ENCODE measurements at places on chromosomes 3 and 15.

GRCh38 chr3:61136191-61136590 lies 115.1 kb downstream of the FHIT start:
- DNase-seq = no peak

- DNase-seq = no peak
These were observed 244.5 kb downstream of the CACNA2D3 start for GRCh38 chr3:54366839-54367238.

DNA sequence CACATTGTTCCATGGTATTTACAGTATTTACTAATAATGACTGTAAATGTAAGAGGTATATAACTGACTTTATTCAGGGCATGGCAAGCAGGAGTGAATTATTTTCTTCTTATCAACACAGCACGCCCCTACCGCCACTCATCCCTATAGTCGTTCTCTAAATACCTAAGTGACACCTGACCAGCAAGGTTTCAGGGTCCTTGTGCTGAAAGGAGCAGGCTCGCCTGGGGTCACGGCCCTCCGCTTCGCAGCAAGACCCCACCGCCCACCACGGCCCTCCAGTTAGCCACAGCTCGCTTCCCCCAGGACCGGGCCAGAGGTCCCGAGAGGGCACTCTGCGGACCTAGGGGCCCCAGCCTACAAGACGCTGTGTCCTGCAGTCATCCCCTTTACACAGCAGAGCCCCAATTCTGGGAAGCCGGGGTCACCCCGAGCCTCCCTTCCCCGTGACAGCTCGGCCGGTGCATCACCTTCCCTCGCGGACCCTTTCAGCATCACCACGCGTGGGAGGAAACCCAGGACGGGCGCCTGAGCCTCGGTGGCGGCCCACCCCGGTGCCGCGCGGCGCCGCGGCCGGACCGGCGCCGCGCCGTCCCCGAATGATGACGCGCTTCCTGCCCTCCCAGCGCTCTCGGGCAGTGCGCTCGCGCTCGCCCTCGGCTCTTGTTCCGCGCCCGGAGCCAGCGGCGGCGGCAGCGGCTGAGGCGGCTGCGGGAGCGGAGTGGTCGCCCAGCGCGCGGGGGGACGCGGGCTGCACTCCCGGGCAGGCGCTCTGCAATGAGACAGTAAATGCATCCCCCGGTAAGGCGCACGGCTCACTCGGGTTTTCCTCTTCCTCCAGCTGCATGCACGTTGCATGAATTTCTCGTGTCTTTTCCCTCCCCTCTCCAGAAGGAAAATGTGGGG lies 225.1 kb upstream of the C2CD4B start:
- DNase-seq = peak; percentile 71

- peak; percentile 35 for DNase-seq
These were observed 639 bp downstream of the MKRN3 start for GRCh38 chr15:23566071-23566554.

GRCh38 chr3:35537265-35537664 lies 102.1 kb upstream of the ARPP21 start:
- DNase-seq = peak; percentile 18

- no peak for DNase-seq
These were observed 230.8 kb upstream of the ZNF717 start for GRCh38 chr3:76016111-76016510.

DNA sequence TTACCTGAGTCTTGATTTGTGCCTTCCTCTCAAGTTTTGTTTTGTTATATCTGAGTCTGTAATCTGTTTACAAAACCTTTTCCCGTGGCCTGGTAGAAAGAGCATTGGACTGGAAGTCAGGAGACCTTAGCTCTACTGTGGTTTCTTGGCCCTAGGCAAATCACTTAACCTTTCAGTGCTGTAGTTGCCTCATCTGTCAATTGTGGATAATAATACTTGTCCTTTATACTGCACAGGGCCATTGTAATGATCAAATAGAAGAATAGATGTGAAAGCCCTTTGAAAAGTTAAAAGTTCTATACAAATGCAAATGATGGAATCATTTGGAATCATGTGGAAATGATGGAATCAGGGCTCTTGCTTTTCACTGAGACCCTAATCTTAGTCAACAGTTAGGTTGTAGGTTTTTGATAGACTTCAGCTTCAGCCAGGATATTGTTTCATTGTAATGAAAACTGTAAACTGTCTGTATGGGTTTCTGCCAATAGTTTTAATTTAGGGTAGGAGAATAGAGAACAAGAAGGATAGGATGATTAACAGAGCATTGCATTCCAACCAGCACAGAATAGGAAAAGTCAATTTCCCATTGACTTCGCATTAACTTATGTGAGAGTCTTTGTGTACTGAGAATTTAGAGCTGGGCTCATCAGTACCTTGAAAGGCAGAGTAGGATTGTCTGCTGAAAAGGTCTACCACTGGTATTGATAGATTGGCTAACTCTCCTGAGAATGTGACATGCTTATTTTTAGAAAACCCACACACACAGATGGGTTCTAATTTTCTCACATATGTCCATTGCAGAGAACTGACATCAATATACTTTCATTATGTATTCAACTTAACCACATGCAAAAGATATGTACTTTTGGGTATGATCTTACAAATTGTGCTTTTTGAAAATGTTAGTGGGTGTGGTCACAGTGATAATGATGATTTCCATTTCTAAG lies 21.8 kb downstream of the MAP2K5 start:
- no peak for DNase-seq
